ENCODE measurements at places on chromosomes 6 and 20. TPM values are rescaled to one million over a fixed set of nuclear protein-coding genes. Genes with fewer than 3 reads are reported as not detected.

Gene GJA10
- not detected for total RNA-seq

Gene IL17A
- not detected for total RNA-seq

DNA sequence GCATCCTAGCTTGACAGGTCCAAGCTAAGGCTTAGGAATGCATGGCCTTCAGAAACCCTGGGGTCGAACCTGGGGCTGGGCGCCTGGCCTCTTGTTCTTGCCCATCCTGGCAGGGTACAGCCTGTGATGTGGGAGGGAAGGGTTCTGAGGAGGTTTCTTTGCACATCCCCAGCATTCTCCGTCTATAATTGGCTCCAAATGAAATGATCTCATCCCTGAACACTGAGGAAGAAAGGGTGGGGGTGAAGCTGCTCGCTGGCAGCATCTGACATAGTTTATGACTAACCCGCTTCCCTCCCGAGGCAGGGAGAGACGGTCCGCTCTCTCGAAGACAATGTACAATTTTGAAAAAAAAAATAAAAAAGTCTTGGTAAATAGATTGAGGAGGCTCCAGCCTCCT lies 67.1 kb upstream of the ZNFX1 start:
- DNase-seq: peak; percentile 99

Gene TCFL5
- 23.7 TPM for total RNA-seq

Measured in A172 (cell line).